Renal cortex interstitium (tissue), 15 donors: ENCODE measurements at places on chromosomes 6 and 20.

DNA sequence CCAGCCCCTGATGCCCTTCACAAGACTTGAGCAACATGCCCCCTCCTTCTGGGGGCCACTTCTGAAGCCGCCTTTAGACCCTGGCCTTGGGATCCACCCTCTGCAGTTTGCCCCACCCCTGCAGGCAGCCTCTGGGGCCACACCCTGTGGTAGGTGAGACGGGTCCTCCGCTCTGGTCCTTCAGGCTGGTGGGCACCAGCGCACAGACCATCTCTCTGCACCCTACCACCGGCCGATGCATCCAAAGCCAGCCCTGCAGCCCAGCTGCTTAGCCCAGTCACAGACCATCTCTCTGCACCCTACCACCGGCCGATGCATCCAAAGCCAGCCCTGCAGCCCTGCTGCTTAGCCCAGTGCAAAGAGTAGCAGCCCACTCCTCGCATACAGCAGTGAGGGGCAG, 159.3 kb upstream of the ECI2 start:
- DNase-seq: no peak

GRCh38 chr20:18813483-18813882, at the start of gene SCP2D1:
Gene SCP2D1 (plus strand): TSS chr20:18813783. CDS start chr20:18813816, 33 bp downstream.
- DNase-seq: no peak

GRCh38 chr20:33441142-33441955, 2.2 kb downstream of the SNTA1 start:
- DNase-seq: no peak

GRCh38 chr6:17919496-17919895, 67.9 kb downstream of the KIF13A start:
- no peak for DNase-seq
